ENCODE measurements at places on chromosomes 6 and 20.

DNA sequence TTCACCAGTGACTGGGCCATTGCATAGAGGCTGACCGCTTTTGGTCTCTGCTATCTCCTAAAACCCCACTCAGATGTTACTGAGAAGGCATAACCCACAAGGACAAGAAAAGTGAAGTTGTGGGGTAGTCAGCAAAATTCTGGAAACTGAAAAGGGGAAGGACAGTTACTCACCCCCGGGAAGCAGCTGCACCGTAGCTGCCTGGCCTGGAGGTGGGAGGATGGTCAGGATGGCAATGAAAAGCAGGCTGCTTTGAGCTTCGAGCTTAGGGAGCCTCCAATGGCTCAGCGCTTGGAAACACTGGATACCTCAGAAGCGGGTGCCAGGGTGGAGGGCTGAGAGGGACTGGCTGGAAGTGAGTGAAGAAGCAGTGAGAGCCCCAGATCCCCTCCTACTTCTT, 56.0 kb downstream of the KCNK5 start:
- no peak for DNase-seq

DNA sequence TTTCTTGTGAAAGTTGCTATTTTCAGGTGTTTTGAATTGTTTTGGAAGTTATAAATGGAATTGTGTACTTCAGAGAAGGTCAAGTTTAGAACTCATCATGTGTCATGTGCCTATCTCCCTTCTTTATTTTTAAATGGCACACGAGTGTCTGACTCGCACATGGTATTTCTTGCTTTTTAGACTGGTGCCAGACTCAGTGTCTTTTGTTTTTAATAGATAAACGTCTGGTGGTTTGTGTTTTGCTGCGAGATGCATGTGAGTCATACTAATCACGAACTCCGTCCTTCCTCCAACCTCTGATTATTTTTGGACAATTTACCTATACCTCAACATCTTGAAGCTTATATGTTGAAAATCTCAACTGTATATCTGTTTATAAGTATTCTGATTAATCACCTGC, 292.1 kb downstream of the CDKAL1 start:
- DNase-seq: no peak

- no peak for DNase-seq
Observed at GRCh38 chr6:5942591-5942990, 64.1 kb downstream of the NRN1 start.

DNA sequence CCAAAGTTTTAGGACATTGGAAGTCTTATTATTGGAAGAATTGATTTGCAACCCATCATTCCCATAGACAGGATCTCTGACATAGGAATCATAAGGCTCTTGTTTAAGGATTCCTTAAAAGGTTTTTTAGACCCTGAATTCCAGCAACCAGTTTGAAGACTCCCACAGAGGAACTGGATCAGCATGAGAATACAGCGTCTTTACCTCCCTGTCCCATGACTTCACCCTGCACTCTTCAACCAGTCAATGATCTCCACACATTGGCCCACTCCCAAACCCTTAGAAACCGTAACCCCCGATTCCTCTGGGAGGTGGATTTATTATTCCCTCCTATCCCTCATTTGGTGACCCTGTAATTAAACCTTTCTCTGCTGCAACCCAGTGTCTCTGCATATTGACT, 150.7 kb upstream of the PLCB4 start:
- no peak for DNase-seq

- DNase-seq: no peak
Observed at GRCh38 chr6:125656287-125656870, 93.1 kb upstream of the HEY2 start.

- DNase-seq: no peak
Observed at GRCh38 chr6:113442040-113442439, 415.1 kb upstream of the MARCKS start.

GRCh38 chr6:1487239-1487638, 97.9 kb downstream of the FOXF2 start:
- no peak for DNase-seq

All from HT-29 (cell line).